Diencephalon (tissue), 1 donor: ENCODE measurements at places on chromosomes 1 and 21. TPM values are rescaled to one million over a fixed set of nuclear protein-coding genes. Genes with fewer than 3 reads are reported as not detected.

The ADAMTS1 gene
- total RNA-seq: 5.8 TPM

The SOD1 gene
- 137 TPM for total RNA-seq

The TFF3 gene
- not detected for total RNA-seq

The MNDA gene
- total RNA-seq: 7.4 TPM

The RPE65 gene
- 2.1 TPM for total RNA-seq

The TDRD5 gene
- 4.6 TPM for total RNA-seq

The C1orf141 gene
- total RNA-seq: 0.69 TPM

The OR2T1 gene
- total RNA-seq: not detected

The CLEC20A gene
- not detected for total RNA-seq
